ENCODE measurements at places on chromosomes 7 and 10.

DNA sequence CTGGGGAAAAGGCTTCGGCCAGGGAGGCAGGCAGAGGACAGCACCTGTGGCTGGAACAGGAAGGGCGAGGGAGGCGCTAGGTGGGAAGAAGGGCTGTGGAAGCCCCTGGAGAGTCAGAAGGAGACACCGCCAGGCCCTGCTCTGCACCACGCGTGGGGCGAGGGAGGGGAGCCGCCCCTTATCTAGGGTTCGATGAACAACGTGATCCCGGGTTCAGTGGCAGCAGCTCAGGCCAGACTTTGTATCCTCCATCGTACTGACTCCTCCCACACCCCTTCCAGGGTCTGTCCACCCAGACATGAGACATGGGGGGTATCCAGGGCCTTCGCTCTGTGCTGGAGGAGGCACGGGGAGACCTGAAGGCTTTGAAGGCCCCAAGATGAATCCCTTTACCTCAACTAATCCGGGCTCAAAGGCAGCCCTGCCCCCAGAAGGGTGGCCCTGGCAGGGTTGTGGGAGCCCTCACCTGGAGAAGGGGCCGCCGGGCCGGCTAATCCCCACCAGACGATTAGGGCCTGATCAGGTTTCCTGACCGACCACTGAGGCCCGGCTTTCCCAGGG lies 110.8 kb downstream of the PDGFA start:
- DNase-seq = peak; percentile 6

DNA sequence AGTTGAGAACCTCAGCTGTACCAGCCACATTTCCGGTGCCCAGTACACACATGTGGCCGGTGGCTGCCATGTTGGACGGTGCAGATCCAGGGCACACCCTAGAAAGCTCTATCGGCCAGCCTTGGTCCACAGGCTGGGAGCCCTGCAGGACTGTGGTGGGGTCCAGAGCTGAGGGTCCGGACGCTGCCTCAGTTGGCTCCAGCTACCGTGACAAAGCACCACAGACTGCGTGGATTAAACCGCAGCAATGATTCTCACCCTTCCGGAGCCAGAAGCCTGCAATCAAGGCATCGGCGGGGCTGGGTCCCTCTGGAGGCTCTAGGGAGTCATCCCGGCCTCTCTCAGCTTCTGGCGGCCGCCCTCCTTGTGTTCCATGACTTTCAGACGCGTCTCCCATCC lies 50.1 kb downstream of the PDGFA start:
- DNase-seq = peak; percentile 3

- DNase-seq = no peak
These were observed 121.2 kb upstream of the FOXP2 start for GRCh38 chr7:114293289-114294012.

- no peak for DNase-seq
These were observed 1.3 kb downstream of the EXOC6 start for GRCh38 chr10:92849576-92850090.

- peak; percentile 61 for DNase-seq
These were observed 3.2 kb upstream of the ZNF775 start for GRCh38 chr7:150375662-150376521.

- no peak for DNase-seq
These were observed 194.2 kb downstream of the SLC25A13 start for GRCh38 chr7:96127746-96128145.

DNA sequence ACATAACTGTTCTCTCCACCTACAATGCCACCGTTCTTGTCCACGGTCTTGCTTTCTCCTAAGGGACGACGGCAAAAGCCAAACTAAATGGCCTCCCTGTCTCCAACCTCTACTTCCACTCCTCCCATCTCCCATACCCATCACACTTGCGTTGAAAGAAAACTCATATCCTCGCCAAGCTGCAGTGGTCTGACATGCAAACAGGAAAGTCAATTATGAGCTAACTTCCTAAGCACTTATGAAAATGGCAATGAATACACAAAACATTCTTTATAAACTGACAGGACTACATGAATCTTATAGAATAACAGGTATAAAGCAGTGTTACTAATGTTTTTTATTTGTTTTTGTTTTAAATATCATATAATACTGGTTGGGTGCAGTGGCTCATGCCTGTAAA lies 46.4 kb downstream of the TYW1B start:
- DNase-seq = no peak

- peak; percentile 60 for DNase-seq
These were observed 14.4 kb downstream of the ALKBH4 start for GRCh38 chr7:102450242-102450641.

DNA sequence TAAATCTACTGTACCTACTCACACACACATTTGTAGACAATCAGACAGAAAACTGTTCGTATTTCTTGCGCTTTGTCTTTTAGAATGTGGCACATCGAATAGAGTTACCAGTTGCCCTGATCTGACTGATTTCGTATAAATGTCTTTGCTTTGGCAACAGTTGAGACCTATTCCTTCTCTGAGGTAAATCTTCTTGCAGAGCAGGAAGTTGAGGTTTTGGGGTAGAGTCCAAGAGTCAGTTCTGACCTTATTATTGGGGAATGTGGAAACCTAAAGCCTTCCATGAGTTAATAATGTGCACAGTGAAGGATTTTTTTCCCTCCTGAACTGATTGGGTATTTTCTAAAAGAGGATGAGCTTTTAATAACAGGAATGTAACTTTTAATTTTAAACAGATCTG lies 135.3 kb downstream of the KIAA1217 start:
- no peak for DNase-seq

DNA sequence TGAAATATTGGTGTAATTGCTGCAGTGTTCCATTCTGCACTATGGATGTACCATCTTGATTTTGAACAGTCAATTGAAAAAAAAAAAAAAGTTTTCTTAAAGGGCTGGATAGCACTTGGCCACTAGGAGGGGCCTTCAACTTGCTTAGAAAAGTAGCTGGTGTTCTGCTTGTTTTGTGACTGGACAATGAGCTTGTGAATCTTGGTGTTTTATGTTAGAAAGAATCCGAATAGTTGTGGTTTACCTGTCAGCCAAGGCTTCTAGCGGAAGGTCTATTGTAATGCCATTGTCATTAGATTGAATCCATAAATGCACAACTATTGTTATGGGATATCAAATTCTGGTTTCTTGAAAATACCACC lies 77.1 kb downstream of the BMPER start:
- DNase-seq = no peak

GRCh38 chr7:101957744-101958525 lies 140.5 kb downstream of the CUX1 start:
- DNase-seq = no peak

GRCh38 chr7:47047384-47047783 lies 534.5 kb downstream of the TNS3 start:
- no peak for DNase-seq

- DNase-seq = no peak
These were observed 44.4 kb downstream of the PFKFB3 start for GRCh38 chr10:6247041-6247712.

DNA sequence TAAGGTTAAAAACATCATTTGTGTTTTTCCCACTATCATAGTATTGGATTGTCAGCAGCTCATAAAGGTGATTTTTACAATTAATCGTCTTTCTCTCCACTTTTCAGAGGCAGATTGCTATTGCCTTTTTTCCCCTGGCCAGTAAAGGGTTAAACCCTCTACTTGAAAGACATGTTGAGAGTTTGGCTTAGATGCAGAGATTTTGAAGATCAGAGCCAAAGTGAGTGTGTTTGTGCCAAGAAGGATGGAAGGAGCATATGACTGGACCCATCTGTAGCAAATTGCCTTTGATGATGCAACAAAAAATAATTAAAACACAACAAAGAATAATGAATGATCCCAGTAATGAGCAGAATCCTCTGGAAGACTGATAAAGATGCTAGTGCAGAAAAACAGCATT lies 373.1 kb downstream of the MALRD1 start:
- DNase-seq = no peak

DNA sequence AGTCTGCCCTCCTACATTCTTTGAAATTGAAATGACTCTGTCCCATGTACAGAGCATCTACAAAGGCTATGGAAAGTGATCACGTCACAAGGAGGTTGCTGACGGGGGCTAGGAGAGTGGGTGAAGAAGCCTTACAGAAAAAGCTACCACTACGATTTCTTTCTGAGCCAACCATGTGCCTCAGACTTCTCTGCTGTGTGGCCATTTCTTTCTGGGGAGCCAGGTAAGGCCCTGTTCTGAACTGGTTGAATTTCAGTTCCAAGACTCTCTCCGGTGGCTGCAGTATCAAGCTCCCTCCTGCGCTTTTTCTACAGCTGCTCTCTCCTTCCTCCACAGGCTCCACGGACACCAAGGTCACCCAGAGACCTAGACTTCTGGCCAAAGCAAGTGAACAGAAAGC lies 112.5 kb upstream of the PRSS1 start:
- DNase-seq = peak; percentile 53

DNA sequence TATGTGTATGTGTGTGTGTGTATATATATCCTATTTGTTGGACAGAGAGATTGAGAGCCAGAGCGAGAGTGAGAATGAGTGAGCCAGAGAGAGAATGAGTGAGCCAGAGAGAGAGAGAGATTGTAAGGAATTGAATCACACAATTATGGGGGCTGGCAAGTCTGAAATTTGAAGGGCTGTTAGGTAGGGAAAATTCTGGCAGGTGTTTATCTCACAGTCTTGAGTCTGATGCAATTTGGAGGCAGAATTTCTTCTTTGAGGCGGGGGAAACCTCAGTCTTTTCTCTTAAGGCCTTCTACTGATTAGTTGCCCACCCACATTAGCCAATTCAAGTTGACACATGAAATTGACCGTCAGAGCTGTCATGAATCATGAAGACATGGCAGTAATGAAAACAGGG lies 41.0 kb upstream of the WASL start:
- no peak for DNase-seq

DNA sequence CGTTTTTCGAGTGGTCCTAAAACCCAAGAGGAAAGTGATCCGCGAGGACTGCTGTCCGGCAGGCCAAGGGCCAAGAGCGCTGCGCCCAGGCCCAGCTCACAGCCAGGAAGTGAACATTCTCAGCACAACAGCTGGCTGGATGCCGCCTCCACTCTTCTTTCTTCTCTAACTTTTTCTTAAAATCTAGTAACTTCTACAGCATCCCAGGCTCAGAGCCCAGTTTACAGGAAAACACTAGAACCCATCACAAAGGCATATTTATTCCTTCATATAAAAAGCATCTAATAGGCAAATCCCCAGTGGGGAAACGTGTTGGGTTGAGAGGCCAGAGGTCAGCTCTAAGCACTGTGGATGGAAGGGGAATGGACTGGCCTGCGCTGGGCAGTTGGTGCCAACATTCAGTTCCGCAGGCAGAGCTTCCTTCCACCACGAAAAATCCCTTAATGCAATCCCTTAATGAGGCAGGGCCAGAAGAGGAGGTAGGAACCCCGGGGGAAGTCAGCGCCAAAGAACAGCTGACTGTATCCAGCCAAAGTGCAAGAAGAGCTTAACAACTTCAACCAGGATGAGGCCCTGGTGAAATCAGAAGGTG lies 74.8 kb downstream of the ZRANB1 start:
- no peak for DNase-seq

- peak; percentile 91 for DNase-seq
These were observed 82.1 kb upstream of the PDGFA start for GRCh38 chr7:601595-602340.
